Tibial artery (tissue), 4 donors: ENCODE measurements at places on chromosomes 16 and 17.

DNA sequence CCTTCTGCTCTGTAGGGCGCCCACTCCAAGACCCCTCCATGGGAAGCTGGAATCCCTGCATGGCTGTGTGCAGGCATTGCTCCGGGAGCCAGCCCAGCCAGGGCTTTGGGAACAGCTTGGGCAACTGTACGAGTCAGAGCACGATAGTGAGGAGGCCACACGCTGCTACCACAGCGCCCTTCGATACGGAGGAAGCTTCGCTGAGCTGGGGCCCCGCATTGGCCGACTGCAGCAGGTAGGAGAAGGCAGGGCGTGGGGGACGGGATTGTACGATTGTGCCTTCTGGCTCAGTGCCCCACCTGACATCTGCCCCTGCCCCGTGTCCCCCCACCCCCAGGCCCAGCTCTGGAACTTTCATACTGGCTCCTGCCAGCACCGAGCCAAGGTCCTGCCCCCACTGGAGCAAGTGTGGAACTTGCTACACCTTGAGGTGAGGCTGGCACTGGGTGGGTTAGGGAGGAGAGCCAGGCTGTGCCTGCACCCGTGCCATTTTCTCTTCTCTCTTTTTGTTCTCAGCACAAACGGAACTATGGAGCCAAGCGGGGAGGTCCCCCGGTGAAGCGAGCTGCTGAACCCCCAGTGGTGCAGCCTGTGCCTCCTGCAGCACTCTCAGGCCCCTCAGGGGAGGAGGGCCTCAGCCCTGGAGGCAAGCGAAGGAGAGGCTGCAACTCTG lies 8.7 kb upstream of the TMEM88 start:
- H3K27ac ChIP-seq, result peak overlapping the region; percentile 89
- H3K27me3 ChIP-seq, result no peaks in the 10 kb centered on the region
- peaks cover 21% of the 10 kb centered on the region for H3K4me1 ChIP-seq
- peaks cover 57% of the 10 kb centered on the region for H3K36me3 ChIP-seq
- H3K4me3 ChIP-seq, result no peak overlapping the region

- DNase-seq, result no peak
- no peak overlapping the region for H3K27ac ChIP-seq
- no peaks in the 10 kb centered on the region for H3K36me3 ChIP-seq
- no peaks in the 10 kb centered on the region for H3K27me3 ChIP-seq
Observed at GRCh38 chr17:67433248-67433924, 56.3 kb downstream of the PITPNC1 start.

GRCh38 chr16:83011939-83012338 lies 385.2 kb downstream of the CDH13 start:
- peak overlapping the region; percentile 48 for H3K27ac ChIP-seq
- no peak overlapping the region for H3K4me3 ChIP-seq
- peaks cover 24% of the 10 kb centered on the region for H3K4me1 ChIP-seq
- DNase-seq, result no peak
- H3K36me3 ChIP-seq, result no peaks in the 10 kb centered on the region

DNA sequence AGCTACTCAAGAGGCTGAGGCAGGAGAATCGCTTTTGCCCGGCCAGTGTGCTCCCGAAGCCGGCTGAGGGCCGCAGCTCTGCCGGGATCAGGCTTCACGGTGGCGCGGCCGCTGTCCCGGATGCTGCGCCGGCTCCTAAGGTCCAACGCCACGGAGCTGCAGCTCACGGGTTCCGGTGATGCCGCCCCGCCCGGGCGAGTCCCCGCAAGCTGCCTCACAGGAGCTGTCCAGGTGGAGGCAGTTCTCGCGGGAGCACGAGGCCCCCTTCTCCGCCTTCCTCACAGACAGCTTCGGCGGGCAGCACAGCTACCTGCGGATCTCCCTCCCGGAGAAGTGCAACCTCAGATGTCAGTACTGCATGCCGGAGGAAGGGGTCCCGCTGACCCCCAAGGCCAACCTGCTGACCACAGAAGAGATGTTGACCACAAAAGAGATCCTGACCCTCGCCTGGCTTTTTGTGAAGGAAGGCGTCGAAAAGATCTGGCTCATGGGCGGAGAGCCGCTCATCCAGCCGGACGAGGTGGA lies 111.4 kb upstream of the SIAH1 start:
- no peak for DNase-seq
- no peak overlapping the region for H3K27ac ChIP-seq
- no peaks in the 10 kb centered on the region for H3K27me3 ChIP-seq
- H3K36me3 ChIP-seq, result no peaks in the 10 kb centered on the region
- no peak overlapping the region for H3K4me3 ChIP-seq

DNA sequence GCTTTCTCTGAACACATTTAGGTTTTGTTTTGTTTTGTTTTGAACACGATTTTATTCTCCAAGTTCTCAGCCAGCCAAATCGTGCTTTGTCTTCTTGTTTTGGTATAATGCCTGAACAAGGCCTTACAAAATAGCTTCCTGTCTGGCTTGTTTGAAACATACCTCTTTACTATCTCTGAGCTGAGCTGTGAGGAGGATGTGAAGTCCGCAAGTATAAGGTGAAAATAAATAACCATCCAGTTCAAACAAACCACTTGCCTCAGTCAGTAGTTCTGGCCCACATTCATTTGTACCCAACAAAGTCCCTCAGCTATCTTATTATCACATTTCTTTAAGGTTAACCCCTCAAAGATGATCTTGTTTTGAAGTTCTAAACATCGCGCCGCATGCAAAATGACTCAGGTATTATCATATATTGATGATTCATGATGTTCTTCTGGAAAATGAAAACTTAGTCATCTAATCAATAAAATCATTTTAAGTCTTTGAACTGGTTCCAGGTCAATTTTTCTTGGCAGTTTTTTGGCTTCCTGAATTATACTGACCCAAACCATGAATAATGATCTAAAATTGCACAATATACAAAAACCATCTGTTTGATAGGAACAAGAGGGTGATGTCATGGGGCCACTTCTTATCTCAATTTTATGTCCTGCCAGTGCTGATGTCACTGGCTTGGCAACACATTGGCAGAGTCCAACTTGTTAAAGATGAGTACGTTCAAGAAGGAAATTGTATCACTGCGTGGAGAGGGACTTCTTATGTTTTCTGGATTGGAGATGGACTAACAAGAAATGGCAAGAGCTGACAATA lies 694.3 kb downstream of the KCNJ2 start:
- DNase-seq, result no peak
- no peak overlapping the region for H3K4me3 ChIP-seq
- H3K36me3 ChIP-seq, result no peaks in the 10 kb centered on the region
- no peaks in the 10 kb centered on the region for H3K4me1 ChIP-seq
- H3K27me3 ChIP-seq, result no peaks in the 10 kb centered on the region
- H3K27ac ChIP-seq, result no peak overlapping the region

DNA sequence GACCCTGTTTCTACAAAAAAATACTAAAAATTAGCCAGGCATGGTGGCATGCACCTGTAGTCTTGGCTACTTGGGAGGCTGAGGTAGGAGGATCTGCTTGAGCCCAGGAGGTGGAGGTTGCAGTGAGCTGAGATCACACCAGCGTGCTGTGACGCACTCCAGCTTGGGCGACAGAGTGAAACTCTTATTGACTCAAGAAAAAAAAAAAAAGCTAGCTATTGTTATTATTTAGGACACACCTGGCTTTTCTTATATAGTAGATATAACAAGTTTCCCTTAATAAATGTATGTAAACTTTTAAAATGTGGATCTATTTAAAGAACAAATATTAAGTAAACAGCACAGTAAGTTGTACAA lies 1.8 kb downstream of the RABEP2 start:
- peaks cover 16% of the 10 kb centered on the region for H3K36me3 ChIP-seq
- H3K4me1 ChIP-seq, result peaks cover 6% of the 10 kb centered on the region
- H3K27ac ChIP-seq, result no peak overlapping the region
- H3K4me3 ChIP-seq, result no peak overlapping the region
- no peaks in the 10 kb centered on the region for H3K27me3 ChIP-seq

DNA sequence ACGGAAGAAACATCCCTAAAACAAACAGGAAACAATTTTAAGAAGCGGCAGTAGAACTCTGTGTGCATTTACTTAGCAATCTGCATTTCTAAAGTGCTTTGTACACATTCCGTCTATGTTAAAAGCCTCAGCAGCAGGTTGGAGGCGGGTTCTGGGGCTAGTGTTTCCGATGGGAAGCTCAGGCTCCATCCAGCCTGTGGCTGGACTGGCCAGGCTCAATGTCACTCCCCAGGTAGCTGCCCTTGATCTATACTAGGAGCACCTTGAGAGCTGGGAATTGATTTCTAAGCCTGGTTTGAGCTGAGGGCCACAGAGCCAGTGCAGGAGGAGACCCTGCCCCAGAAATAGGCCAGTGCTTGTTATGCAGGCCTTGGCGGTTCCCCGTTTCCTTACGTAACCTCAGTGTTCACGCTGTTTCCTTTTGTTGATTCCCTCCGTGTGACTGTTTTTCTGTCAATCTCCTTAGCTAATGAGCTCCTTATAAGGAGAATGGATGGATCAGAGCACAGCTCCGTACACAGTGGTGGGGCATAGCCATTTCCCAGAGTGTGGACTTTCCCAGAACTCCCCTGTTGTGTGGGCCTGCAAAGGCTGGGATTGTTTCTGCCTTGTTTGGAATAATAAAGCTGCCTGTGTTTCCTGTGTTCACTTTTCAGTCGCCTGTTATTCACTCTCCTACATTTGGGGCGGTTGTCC lies 21.4 kb downstream of the ADORA2B start:
- no peaks in the 10 kb centered on the region for H3K27me3 ChIP-seq
- no peaks in the 10 kb centered on the region for H3K4me1 ChIP-seq
- no peak for DNase-seq

- peaks cover 49% of the 10 kb centered on the region for H3K36me3 ChIP-seq
- no peak overlapping the region for H3K4me3 ChIP-seq
- H3K27me3 ChIP-seq, result no peaks in the 10 kb centered on the region
- DNase-seq, result no peak
- no peak overlapping the region for H3K27ac ChIP-seq
- no peaks in the 10 kb centered on the region for H3K4me1 ChIP-seq
Observed at GRCh38 chr17:43135454-43135819, 10.3 kb upstream of the BRCA1 start.

GRCh38 chr17:51245535-51245934 lies 14.3 kb downstream of the MBTD1 start:
- H3K27ac ChIP-seq, result no peak overlapping the region
- no peaks in the 10 kb centered on the region for H3K4me1 ChIP-seq
- no peaks in the 10 kb centered on the region for H3K36me3 ChIP-seq
- no peak overlapping the region for H3K4me3 ChIP-seq
- H3K27me3 ChIP-seq, result no peaks in the 10 kb centered on the region
- DNase-seq, result no peak

DNA sequence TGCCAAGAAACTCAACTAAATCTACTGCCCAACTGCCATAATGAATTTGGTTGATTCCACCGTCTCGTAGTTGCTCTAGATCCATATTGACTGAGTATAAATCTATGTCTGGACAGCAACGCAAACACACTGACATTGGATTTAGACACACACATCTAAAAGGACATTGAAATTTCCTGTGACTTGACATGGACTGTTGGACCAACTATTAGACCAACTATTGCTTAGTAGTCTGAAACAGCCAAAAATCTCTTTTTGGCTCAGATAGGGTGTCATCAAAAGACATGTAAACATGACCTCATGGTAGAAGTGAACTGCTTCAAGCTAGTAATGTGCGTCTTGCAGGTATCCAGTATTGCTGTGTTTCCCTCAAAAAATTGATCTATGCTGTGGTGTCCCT lies 31.3 kb downstream of the KIAA0513 start:
- no peaks in the 10 kb centered on the region for H3K27me3 ChIP-seq
- H3K4me3 ChIP-seq, result no peak overlapping the region
- H3K4me1 ChIP-seq, result no peaks in the 10 kb centered on the region
- no peaks in the 10 kb centered on the region for H3K36me3 ChIP-seq

DNA sequence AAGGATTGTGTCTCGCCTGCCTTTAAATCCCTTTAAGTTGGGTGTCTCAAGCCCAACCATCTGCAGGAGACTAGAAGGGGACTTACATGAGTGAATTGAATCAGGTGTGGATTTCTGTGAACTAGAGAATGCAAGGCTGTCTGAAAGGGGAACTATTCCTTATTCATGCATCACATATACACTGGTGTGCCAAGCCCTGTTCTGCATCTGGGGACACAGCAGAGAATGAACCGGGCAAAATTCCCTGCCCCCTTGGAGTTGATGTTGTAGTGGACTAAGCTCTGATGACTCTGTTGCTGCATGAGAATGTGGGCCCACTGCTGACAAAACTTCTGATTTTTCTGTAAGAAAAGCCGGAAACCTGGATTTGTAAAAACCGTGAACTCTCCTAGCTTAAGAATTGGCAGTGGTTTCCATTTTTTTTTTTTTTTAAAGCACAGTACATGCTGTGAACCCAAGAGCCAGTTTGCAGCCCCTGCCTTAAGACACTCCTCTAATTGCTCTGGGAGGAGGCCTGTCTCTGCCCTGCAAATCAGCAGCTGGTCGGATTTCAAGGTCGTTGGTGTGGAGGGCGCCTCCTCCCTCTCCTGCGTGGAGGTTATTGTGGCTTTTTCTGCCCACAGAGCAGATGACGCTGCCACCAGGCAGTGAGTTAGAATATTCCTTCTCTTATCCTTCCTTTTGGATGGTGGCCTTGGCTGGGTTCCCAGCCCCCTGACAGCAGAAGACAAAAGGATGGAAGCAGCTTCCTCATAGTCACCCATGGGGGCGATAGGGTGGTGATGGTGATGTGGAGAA lies 131.0 kb downstream of the PRKCB start:
- no peaks in the 10 kb centered on the region for H3K36me3 ChIP-seq
- no peaks in the 10 kb centered on the region for H3K27me3 ChIP-seq
- no peak overlapping the region for H3K4me3 ChIP-seq
- H3K27ac ChIP-seq, result no peak overlapping the region
- DNase-seq, result no peak

DNA sequence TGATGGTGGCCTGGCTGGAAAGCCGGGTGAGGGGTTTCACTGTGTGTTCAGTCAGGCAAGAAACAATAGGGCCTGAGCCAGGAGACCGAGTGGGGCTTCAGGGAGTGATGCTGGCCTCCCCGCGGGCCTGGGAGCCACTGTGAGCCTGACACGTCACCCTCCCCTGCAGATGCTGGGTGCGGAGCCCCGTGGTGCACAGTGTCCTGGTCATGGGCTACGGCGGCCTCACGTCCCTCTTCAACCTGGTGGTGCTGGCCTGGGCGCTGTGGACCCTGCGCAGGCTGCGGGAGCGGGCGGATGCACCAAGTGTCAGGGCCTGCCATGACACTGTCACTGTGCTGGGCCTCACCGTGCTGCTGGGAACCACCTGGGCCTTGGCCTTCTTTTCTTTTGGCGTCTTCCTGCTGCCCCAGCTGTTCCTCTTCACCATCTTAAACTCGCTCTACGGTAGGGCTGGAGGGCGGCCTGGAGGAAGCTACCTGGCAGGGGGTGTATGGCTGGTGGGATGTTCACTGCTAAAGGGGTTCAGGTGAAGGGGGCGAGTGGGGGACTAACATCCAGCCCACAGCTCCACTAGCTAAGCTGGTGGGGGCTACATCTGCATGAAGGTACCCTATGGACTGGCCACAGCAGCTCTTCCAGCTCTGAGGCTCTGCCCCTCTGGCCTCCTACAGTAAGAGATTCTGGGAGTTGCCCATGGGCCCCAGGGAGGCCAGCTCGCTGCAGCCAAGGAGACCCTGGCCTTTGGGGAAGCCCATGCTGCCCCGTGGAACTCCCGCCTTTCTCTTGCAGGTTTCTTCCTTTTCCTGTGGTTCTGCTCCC lies 32.4 kb downstream of the ADGRG5 start:
- H3K4me3 ChIP-seq, result no peak overlapping the region
- no peaks in the 10 kb centered on the region for H3K27me3 ChIP-seq
- peaks cover 5% of the 10 kb centered on the region for H3K4me1 ChIP-seq
- H3K27ac ChIP-seq, result no peak overlapping the region

GRCh38 chr16:84406006-84406963 lies 37.9 kb downstream of the ATP2C2 start:
- no peak overlapping the region for H3K27ac ChIP-seq
- H3K4me3 ChIP-seq, result no peak overlapping the region
- no peaks in the 10 kb centered on the region for H3K4me1 ChIP-seq
- DNase-seq, result no peak
- H3K27me3 ChIP-seq, result peaks cover 17% of the 10 kb centered on the region
- H3K36me3 ChIP-seq, result no peaks in the 10 kb centered on the region

- no peak overlapping the region for H3K27ac ChIP-seq
- no peak overlapping the region for H3K4me3 ChIP-seq
- H3K4me1 ChIP-seq, result no peaks in the 10 kb centered on the region
Observed at GRCh38 chr17:17466511-17466910, 10.3 kb upstream of the MED9 start.
